ENCODE measurements at places on chromosomes 7 and 10. TPM values are rescaled to one million over a fixed set of nuclear protein-coding genes. Genes with fewer than 3 reads are reported as not detected.

Gene SLC26A5
- 0.71 TPM for total RNA-seq

Gene IQCE
- total RNA-seq = 22.2 TPM

Gene DDC
- 4.3 TPM for total RNA-seq

Gene XRCC2
- 5.3 TPM for total RNA-seq

Gene PTF1A
- 2.8 TPM for total RNA-seq

Gene BTBD16
- total RNA-seq = 0.16 TPM

Gene SLC39A12
- total RNA-seq = 18.0 TPM

Gene PLAU
- 8.1 TPM for total RNA-seq

Gene PRPS1L1
- total RNA-seq = not detected

Gene ENTPD1
- total RNA-seq = 27.6 TPM

Gene SPDYE1
- total RNA-seq = not detected

Gene PWWP2B
- 17.3 TPM for total RNA-seq

Gene NUPR2
- total RNA-seq = not detected

Gene ALOX5
- 8.1 TPM for total RNA-seq

Gene KCNIP2
- 12.5 TPM for total RNA-seq

Gene SORCS3
- 3.6 TPM for total RNA-seq

Gene NPY4R
- 0.22 TPM for total RNA-seq

Gene SPDYE16
- total RNA-seq = 1.2 TPM

Gene ZNF467
- 4.6 TPM for total RNA-seq

Gene AKR1C3
- total RNA-seq = 6.0 TPM

Gene RHOBTB1
- total RNA-seq = 41.4 TPM

Gene WASHC2A
- total RNA-seq = 41.3 TPM

Gene SPAM1
- not detected for total RNA-seq

Gene NPC1L1
- not detected for total RNA-seq

Gene FEZF1
- 0.27 TPM for total RNA-seq

Gene GIMAP4
- total RNA-seq = 22.5 TPM

Gene GPR26
- 1.4 TPM for total RNA-seq

Gene ELFN1
- 21.5 TPM for total RNA-seq

Gene FOXP2
- total RNA-seq = 109 TPM

Gene GFRA1
- 62.2 TPM for total RNA-seq
